ENCODE measurements at places on chromosomes 16 and 17. TPM values are rescaled to one million over a fixed set of nuclear protein-coding genes. Genes with fewer than 3 reads are reported as not detected.

DNA sequence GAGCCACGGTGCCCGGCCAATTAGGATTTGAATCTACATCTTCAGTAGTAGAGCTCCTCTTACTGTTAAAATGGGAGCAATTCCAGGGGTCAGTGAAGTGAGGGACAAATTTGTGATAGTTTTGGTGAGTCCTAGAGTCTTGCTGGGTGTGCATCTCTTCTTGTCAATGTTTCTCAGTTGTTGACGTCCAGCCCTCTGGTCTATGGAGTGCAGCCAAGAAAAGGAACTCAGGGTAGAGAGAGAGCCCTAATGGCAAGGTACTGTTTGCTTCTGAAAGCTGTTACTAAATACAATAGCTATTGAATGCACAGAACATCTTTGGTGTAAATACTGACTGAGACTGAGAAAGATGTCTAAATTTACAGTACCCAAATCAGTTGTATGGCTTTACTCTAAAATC is 282.5 kb upstream of the SALL1 start:
- H3K27ac ChIP-seq: no peak overlapping the region
- no peaks in the 10 kb centered on the region for H3K36me3 ChIP-seq
- no peaks in the 10 kb centered on the region for H3K4me1 ChIP-seq
- no peak for DNase-seq
- H3K4me3 ChIP-seq: no peak overlapping the region

DNA sequence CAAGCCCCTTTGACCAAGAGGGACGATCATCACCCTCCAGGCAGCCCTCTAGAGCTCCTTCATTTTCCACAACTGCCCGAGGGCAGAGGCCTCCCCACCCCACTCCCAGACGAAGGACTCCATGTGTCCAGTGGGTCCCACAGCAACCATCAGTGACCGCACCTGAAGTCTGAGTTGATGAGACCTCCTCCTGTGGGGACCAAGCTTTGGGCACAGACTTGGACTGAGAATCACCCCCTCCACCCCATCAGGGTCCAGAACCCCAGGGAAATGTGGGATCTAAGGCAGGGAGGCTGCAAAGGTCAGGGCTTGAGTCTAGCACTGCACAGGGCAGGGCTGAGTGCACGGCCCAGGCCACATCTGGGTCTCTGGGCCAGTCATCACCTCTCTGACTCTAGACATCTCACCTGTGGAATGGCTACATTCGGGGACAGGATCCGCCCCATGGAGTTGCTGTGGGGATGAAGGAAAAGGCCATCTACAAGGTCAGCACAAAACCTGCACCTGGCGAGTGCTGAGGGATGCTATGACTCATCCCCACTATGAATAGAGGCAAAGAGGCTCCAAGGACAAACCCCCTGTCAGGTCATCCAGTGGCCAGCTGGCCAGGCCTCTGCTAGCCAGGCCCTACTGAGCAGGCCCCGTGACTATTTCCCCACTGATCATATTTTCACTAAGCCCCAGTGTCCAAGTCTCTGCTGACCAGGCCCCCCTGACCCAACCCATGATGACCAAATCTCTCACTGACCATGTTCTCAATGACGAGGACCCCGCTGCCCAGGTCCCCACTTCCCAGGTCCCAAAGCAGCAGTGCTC is 38.4 kb downstream of the TNFRSF13B start:
- H3K4me3 ChIP-seq: no peak overlapping the region

GRCh38 chr17:67868176-67868575 is 42.9 kb downstream of the BPTF start:
- no peak overlapping the region for H3K27ac ChIP-seq
- no peaks in the 10 kb centered on the region for H3K27me3 ChIP-seq
- peaks cover 30% of the 10 kb centered on the region for H3K4me1 ChIP-seq
- H3K4me3 ChIP-seq: no peak overlapping the region
- DNase-seq: no peak

DNA sequence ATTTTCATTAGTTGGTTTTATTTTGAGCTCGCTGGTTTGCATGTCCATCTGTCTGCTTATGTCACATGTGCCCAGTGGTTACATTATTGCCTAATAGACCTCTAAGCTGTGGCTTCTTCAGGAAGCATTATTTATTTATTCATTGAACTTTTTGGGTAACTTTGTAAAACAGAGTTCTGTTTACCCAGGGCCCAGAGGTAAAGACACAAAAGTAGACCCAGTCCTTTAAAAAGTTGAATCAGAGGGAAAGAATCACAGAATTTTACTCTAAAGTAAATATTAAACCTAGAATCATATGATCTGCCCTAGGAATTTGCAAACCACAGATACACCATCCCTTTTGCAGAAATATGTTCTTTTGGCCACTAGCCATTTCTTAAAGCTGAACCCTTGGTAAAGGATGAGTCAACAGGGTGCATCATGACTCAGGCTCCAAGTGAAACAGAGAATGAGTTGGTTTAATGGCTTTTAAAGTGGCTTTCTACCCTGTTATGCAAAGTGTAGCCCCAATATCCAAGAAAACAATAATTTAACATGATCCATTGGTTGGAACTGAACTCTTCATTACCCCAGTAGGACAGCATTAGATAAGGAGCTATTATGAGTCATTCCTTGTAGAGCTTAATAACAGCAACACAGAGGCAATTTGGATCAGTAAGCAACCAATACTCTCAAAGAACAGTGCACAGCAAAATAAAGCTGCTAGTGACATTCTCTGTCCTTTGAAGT is 236.3 kb downstream of the KCNJ2 start:
- H3K36me3 ChIP-seq: no peaks in the 10 kb centered on the region
- no peak for DNase-seq
- no peak overlapping the region for H3K27ac ChIP-seq
- H3K27me3 ChIP-seq: no peaks in the 10 kb centered on the region
- H3K4me1 ChIP-seq: no peaks in the 10 kb centered on the region

DNA sequence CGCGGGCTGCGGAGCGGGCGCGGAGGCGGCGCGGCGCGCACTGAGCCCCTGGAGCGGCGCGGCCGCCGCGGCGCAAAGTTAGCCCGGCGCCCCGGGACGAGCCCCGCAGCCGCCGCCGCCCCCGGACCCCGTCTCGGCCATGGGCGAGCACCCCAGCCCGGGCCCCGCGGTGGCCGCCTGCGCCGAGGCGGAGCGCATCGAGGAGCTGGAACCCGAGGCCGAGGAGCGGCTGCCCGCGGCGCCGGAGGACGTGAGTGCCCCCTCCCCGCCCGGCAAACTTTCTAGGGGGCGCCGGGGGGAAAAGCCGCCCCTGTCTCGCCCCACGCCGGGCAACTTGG is 388 bp downstream of the RHBDL3 start:
- H3K27ac ChIP-seq: no peak overlapping the region
- H3K4me1 ChIP-seq: peaks cover 9% of the 10 kb centered on the region
- peaks cover 77% of the 10 kb centered on the region for H3K27me3 ChIP-seq
- no peak for DNase-seq
- no peaks in the 10 kb centered on the region for H3K36me3 ChIP-seq

GRCh38 chr17:31283841-31284240 is 13.2 kb downstream of the OMG start:
- H3K4me1 ChIP-seq: peaks cover 12% of the 10 kb centered on the region
- no peak overlapping the region for H3K27ac ChIP-seq
- H3K4me3 ChIP-seq: no peak overlapping the region

DNA sequence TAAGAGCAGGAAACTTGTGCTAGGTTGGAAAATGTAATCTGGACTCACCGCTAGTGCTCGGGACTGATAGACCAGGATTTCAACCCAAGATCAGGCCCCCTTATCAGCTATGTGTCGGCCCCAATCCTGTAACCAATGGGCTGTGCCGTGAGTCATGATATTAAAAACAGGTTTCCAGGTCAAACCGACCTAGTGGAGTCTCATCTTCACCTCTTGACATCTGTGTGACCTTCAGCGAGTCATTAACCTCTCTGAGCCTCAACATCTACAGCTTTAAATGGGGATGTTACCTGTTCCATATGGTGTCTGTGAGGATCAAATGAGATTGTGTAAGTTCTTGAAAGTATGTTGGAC is 512 bp downstream of the PMM2 start:
- peak overlapping the region; percentile 96 for H3K27ac ChIP-seq
- H3K4me1 ChIP-seq: peaks cover 37% of the 10 kb centered on the region
- no peaks in the 10 kb centered on the region for H3K27me3 ChIP-seq

- H3K4me3 ChIP-seq: peak overlapping the region; percentile 98
- H3K4me1 ChIP-seq: peaks cover 43% of the 10 kb centered on the region
- no peaks in the 10 kb centered on the region for H3K27me3 ChIP-seq
Observed at GRCh38 chr17:18182110-18182977, 1.3 kb upstream of the ALKBH5 start.

- H3K27ac ChIP-seq: no peak overlapping the region
- no peaks in the 10 kb centered on the region for H3K27me3 ChIP-seq
- no peak for DNase-seq
- H3K36me3 ChIP-seq: no peaks in the 10 kb centered on the region
- no peak overlapping the region for H3K4me3 ChIP-seq
Observed at GRCh38 chr16:11334831-11335404, 10.3 kb upstream of the RMI2 start.

DNA sequence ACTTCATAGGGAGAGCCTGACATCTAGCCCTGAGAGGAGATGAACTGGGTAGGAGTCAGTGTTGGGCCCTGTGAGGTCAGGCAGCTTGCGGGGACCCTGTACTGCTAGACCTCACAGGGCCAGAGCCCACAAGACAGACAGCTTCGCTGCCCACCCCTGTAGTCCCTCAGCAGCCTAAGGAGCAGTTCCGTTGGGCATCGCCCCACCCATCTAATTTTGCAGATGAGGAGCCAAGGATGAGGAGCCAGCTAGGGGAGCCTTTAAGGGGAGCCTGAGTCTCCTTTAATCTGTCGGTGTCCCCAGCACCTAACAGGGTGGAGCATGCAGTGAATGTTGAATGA is 755 bp upstream of the TUFM start:
- peak; percentile 23 for DNase-seq
- peaks cover 9% of the 10 kb centered on the region for H3K4me1 ChIP-seq
- peaks cover 26% of the 10 kb centered on the region for H3K36me3 ChIP-seq
- no peaks in the 10 kb centered on the region for H3K27me3 ChIP-seq
- H3K4me3 ChIP-seq: peak overlapping the region; percentile 97
- H3K27ac ChIP-seq: peak overlapping the region; percentile 97

GRCh38 chr17:28407130-28407973 is 1.3 kb upstream of the SLC46A1 start:
- H3K36me3 ChIP-seq: no peaks in the 10 kb centered on the region
- DNase-seq: no peak
- peaks cover 11% of the 10 kb centered on the region for H3K4me1 ChIP-seq

DNA sequence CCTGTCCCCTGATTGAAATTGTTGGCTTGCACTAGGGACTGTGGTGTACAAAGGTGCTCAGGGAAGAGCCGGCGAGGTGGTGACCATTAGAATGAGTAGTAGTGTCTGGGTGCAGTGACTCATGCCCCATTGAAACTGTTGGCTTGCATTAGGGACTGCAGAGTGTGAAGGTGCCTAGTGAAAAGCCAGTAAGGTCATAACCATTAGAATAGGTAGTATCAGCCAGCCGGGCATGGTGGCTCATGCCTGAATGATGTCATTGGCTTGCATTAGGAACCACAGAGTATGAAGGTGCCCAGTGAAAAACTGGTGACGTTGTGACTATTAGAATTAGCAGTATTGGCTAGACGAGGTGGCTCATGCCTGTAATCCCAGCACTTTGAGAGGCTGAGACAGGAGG is 78.9 kb downstream of the ABCC6 start:
- H3K27me3 ChIP-seq: no peaks in the 10 kb centered on the region
- no peak overlapping the region for H3K27ac ChIP-seq
- DNase-seq: no peak
- H3K4me1 ChIP-seq: peaks cover 5% of the 10 kb centered on the region
- H3K36me3 ChIP-seq: peaks cover 12% of the 10 kb centered on the region

- H3K27me3 ChIP-seq: no peaks in the 10 kb centered on the region
- peak overlapping the region; percentile 20 for H3K27ac ChIP-seq
- no peak for DNase-seq
Observed at GRCh38 chr16:29845656-29846055, 17.4 kb downstream of the CDIPT start.

DNA sequence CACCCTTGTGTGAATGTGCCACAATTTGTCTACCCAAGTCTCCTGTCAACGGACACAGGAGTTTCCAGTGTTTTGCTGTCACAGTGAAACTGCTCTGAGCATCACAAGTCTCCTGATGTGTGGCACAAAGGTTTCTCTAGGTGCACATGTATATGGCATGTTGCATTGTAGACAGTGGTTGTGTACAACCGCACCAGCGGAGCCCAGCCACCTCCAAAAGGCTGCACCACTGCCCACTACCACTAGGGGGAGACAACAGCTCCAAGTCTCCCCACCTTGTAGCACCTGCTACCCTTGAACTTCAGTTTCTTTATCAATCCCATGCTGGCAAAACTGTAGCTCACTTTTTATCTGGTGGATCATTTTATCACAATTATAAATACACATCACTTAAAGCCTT is 95.5 kb upstream of the ZNF469 start:
- no peak overlapping the region for H3K4me3 ChIP-seq
- H3K4me1 ChIP-seq: no peaks in the 10 kb centered on the region
- no peak for DNase-seq

DNA sequence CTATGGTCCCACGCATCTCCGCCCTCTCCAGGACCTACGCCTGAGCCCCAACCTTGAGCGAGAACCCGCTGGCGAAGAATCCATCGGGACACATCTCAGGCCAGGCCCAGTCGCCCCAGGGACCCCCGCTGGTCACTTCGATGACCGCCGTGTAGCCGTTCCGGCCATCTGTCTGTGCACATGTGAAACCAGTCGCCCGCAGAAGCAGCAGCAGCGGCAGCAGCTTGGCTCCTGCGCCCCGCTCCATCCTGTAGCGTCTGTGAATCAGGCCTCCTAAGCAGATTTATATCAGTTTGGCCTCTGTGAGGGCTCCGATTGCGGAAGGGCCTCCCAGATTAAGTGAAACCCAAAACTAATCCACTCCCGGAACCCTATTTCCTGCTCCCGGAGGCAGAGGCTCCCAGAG is at the start of gene VMO1:
Gene VMO1 (minus strand): TSS at position 259 of the 406 bp plus-strand sequence. CDS start 12 bp downstream, at position 247.
- no peak within 1 kb of the TSS for H3K27ac ChIP-seq
- no peak for DNase-seq
- H3K36me3 ChIP-seq: no peaks in the 10 kb centered on the region
- H3K27me3 ChIP-seq: peaks cover 77% of the 10 kb centered on the region
- peaks cover 21% of the 10 kb centered on the region for H3K4me1 ChIP-seq
- H3K4me3 ChIP-seq: no peak within 1 kb of the TSS

- no peak overlapping the region for H3K27ac ChIP-seq
- peaks cover 24% of the 10 kb centered on the region for H3K27me3 ChIP-seq
- no peak for DNase-seq
- peaks cover 5% of the 10 kb centered on the region for H3K4me1 ChIP-seq
Observed at GRCh38 chr17:8021565-8022359, 17.1 kb upstream of the ALOX15B start.

DNA sequence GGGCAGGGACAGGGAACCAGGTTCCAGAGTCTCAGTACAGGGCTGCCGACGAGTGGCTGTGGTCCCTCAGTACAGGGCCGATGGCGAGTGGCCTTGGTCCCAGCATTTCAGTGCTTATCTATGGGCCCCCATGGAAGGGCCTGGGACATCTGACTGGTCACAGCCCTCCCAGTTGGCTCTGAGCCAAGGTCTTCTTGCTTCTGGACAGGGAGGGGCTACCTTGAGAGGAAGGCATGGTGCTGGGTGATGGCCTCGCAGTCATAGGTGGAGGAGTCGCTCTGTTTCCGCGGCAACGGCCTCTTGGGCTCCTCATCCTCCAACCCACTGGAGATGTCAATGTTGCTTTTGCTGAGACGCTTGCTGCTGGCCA is 32.5 kb downstream of the PIMREG start:
- no peak overlapping the region for H3K4me3 ChIP-seq
- H3K4me1 ChIP-seq: peaks cover 2% of the 10 kb centered on the region
- no peaks in the 10 kb centered on the region for H3K27me3 ChIP-seq
- no peak for DNase-seq

- peak; percentile 70 for DNase-seq
- peak overlapping the region; percentile 51 for H3K4me3 ChIP-seq
- peaks cover 28% of the 10 kb centered on the region for H3K36me3 ChIP-seq
- H3K27ac ChIP-seq: peak overlapping the region; percentile 89
Observed at GRCh38 chr16:85569615-85570212, 43.4 kb upstream of the GSE1 start.

GRCh38 chr16:12763517-12763916 is 40.2 kb downstream of the CPPED1 start:
- H3K36me3 ChIP-seq: no peaks in the 10 kb centered on the region
- H3K4me3 ChIP-seq: no peak overlapping the region
- no peak overlapping the region for H3K27ac ChIP-seq
- peaks cover 15% of the 10 kb centered on the region for H3K4me1 ChIP-seq

ZNF205 gene
- total RNA-seq: 0.36 TPM

All from activated naive CD8-positive, alpha-beta T cell treated with anti-CD3 and anti-CD28 coated beads for 36 hours (primary cell).